ENCODE measurements at places on chromosomes 7 and 10. TPM values are rescaled to one million over a fixed set of nuclear protein-coding genes. Genes with fewer than 3 reads are reported as not detected.

The OR2A5 gene
- total RNA-seq: not detected

The GPR37 gene
- total RNA-seq: not detected

The OR2AE1 gene
- not detected for total RNA-seq

The AS3MT gene
- 1.1 TPM for total RNA-seq

The ASB10 gene
- not detected for total RNA-seq

The NEUROG3 gene
- total RNA-seq: not detected

The ZSCAN21 gene
- total RNA-seq: 8.3 TPM

The TFEC gene
- total RNA-seq: 8.3 TPM

The MMD2 gene
- total RNA-seq: not detected

The MYH16 gene
- 0.64 TPM for total RNA-seq

The GARIN1A gene
- total RNA-seq: 0.07 TPM

The PNLIPRP3 gene
- not detected for total RNA-seq

The EBLN1 gene
- not detected for total RNA-seq

The ANKRD61 gene
- total RNA-seq: 0.40 TPM

The CREM gene
- 53.5 TPM for total RNA-seq

The GATAD1 gene
- total RNA-seq: 12.6 TPM

The STEAP1 gene
- 27.2 TPM for total RNA-seq

The PALD1 gene
- total RNA-seq: 31.8 TPM

The MMP21 gene
- total RNA-seq: not detected

The GPR158 gene
- not detected for total RNA-seq

The TUBGCP2 gene
- total RNA-seq: 39.6 TPM

The MALRD1 gene
- not detected for total RNA-seq

The HGF gene
- total RNA-seq: 0.69 TPM

The CYP2E1 gene
- under 0.01 TPM for total RNA-seq

The TLX1 gene
- not detected for total RNA-seq

The HMX3 gene
- total RNA-seq: not detected

The H2BK1 gene
- not detected for total RNA-seq

The NACAD gene
- 1.3 TPM for total RNA-seq

The A1CF gene
- not detected for total RNA-seq

The FAM170B gene
- total RNA-seq: not detected

The SYT15 gene
- 0.20 TPM for total RNA-seq

The EIF5AL1 gene
- total RNA-seq: 0.74 TPM

The ACHE gene
- total RNA-seq: 0.54 TPM

The LIPK gene
- total RNA-seq: not detected

The OR2A7 gene
- total RNA-seq: not detected

The NUPR2 gene
- total RNA-seq: not detected

The SFTPA1 gene
- total RNA-seq: not detected

The DYDC1 gene
- not detected for total RNA-seq

The OR6B1 gene
- total RNA-seq: not detected

The ARHGAP19 gene
- total RNA-seq: 17.5 TPM

The UTF1 gene
- not detected for total RNA-seq

The FXYD4 gene
- total RNA-seq: not detected

The HOXA10 gene
- 6.5 TPM for total RNA-seq

The SFTPD gene
- not detected for total RNA-seq

Measured in mammary microvascular endothelial cell (primary cell).